Stimulated activated CD8-positive, alpha-beta memory T cell treated with anti-CD3 and anti-CD28 coated beads, Interleukin-4, amount 100 ng/mL, for 4 hours (primary cell): ENCODE measurements at places on chromosomes 5 and 9.

GRCh38 chr9:89716559-89716958 lies 111.7 kb downstream of the GADD45G start:
- no peak for DNase-seq

DNA sequence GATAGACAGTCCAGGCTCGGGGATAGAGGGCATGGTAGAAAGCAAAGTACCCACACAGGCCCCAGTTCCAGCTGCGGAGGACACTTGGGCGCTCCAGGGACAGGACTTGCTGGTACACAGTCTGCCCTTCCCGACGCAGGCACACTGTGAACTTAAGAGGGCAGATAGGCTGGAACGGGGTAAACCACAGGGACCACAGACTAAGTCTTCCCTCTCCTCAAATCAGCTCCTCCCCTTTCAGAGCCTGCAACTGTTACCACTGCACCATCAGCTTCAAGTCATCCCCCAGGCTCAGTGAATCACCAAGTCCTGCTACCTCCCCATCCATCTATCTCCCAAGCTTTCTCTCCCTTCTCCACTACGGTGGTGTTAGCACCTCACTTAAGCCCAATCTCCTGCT lies 7.3 kb downstream of the GBA2 start:
- DNase-seq: no peak

DNA sequence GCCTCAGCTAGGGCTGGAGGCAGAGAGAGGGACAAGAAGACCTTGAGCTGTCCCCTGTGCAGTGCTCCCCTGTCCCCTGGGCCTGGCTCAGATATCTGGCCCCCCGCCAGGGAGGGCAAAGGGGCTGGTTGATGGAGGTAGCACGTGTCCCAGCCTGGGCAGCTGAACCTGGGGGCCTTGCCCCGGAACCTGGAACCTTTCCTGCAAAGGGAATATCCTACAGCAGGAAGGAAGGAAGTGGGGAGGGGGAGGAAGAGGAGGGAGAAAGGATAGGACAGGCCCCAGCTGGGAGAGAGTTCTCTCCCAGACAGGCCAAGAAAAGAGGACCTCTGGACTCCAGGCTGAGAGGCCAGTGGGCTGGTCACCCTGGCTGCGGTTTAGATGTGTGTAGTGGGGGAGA lies 27.6 kb upstream of the PSD2 start:
- no peak for DNase-seq

DNA sequence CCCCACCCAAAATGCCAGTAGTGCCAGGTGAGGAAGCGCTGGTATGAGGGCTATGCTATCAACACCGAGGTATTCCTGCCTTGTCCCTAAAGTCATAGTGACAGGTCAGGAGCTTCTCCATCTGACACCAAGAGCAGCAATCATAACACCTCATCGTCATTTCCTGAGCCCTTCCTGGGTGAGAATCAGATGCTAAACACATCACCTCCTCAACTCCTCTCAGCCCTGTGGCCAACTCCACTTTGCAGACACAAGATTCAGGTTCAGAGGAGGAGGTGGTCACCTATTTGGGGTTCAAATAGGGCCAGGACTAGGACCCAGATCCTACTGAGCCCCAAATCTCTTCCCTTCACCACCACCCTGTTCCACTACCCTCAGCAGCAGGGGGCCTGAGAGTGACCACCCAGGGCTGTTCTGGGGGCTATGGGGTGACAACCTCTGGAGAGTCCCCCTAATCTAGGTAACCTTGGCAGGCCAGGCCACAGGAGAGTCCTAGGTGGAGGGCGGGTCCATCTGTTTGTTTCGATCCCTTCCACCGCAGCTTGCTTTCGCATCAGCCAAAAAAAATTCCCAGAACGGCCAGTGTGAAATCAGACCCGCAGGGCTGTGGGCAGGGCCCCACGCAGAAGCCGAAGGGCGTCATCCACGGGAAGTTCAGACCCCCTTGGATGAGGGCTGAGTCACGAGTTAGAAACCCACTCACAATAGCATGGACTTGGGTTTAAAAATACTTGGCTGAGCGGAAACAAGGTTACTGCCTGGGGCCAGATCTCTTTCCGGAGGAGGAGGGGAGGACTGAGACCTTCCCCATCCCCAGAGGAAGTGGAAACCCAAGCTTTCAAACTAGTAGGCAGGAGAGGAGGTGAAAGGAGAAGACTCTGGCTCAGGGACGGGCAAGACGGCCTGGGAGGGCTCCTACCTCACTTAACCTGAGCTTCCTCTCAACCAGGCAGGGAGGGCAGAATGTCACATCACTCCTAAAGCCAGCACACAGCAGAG lies 8.7 kb downstream of the STK10 start:
- no peak for DNase-seq

- DNase-seq: no peak
Observed at GRCh38 chr5:148902478-148902877, 76.1 kb downstream of the ADRB2 start.

- DNase-seq: no peak
Observed at GRCh38 chr9:15755660-15756059, 202.8 kb downstream of the CCDC171 start.

GRCh38 chr9:94554439-94555331 lies at the start of gene PCAT7:
Gene PCAT7, plus strand, starts transcription at chr9:94555083.
- no peak for DNase-seq

GRCh38 chr9:82988488-82988887 lies 74.5 kb downstream of the RASEF start:
- DNase-seq: no peak

- no peak for DNase-seq
Observed at GRCh38 chr9:91032121-91032531, 230.5 kb downstream of the SYK start.

DNA sequence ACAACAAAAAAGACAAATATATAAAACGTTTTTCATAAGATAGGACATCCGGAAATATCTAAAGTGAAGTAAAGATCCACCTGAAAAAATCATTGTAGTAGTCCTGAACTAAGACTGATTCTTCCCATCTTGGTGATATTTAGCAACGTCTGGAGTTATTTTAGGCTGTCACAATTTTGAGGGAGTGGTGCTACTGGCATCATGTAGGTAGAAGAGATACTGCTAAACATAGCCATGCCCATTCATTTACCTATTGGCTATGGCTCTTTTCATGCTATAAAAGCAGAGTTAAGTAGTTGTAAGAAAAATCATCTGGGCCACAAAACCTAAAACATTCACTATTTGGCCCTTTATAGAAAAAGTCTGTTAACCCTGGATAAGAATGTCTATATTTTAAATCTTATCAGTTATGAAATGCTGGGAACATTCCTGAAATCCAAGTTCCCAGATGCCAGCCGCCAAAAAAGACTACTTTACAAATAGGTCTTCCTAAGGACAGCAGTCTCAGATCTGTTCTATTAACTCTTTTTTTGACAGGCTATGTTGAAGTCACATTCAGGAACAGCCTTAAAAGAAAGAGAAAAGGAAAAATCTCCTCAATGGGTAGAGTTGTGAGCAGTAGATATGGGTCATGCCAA lies 27.0 kb downstream of the RAPGEF6 start:
- DNase-seq: no peak

- DNase-seq: no peak
Observed at GRCh38 chr5:137902408-137903133, 13.3 kb downstream of the PKD2L2 start.

DNA sequence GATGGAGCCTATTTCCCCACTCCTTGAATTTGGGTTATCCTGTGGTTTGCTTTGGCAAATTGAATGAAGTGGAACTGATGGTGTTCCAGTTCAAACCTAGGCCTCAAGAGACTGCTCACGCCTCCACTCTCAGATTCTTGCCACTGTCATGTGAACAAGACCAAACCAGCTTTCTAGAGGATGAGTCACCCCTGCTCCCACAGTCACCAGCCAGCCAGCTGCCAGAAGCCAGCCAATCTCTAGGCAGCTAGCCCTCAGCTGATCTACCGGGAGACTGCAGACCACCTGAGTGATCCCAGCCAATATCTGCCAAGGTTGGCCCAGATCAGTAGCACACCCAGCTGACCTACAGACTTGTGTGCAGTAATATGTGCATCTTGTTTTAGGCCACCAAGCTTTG lies 300.6 kb downstream of the TMEM38B start:
- no peak for DNase-seq

DNA sequence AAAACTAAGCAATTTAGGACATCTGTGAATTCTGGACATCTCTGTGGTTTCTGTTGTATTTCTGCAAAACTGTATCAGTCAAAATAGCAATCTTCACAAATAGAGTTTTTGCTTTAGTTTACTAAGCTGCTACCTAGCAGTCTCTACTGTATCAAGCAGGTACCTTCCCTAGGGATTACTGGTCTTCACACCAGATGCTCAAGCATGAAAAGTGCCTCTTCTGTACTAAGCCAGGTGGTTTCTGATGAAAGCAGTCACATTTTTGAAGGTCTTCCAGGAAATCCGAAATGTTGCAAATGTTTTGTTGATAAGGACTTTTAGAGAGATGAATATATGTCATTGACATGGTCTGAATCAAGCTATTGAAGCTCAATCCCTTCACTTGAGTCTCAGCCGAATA lies 540.0 kb downstream of the KCTD16 start:
- no peak for DNase-seq

DNA sequence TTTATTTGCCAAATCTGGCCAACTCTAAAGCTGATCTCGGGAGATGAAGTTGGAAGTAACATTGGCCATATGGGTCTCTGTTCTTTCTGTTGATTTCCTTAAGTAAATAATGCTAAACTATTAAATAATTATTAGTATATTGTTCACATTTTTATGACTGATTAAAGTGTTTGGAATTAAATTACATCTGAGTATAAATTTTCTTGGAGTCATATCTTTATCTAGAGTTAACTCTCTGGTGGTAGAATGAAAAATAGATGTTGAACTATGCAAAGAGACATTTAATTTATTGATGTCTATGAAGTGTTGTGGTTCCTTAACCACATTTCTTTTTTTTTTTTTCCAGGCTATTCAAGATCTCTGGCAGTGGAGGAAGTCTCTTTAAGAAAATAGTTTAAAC lies 9.3 kb upstream of the FGF18 start:
- no peak for DNase-seq

GRCh38 chr5:116469631-116470030 lies 105.0 kb downstream of the SEMA6A start:
- DNase-seq: no peak

DNA sequence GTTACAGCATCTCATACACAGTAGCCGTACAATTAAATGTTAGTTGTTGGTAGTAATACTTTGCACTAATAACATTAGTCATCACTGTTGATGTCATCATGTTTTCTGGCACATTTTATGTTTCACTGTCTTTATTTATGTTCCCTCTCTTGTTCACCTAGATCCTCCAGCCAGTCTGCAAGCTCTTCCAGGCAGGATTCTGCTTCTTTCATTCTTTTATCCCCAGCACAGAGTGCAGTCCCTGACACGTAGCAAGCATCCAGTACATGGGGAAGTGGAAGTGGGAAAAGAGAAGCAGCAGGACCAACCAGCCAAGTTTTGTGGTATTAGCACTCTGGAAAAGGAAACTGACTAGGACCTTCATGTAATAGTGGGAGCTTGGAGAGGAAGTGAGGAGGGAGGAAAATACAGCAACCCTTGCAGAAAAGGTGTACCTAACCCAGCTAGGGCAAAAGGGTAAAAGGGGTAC lies 89.7 kb upstream of the SLC44A1 start:
- DNase-seq: no peak

GRCh38 chr5:55363856-55364255 lies 56.1 kb downstream of the MTREX start:
- DNase-seq: no peak

GRCh38 chr9:111414406-111414805 lies 69.8 kb downstream of the ECPAS start:
- DNase-seq: no peak

DNA sequence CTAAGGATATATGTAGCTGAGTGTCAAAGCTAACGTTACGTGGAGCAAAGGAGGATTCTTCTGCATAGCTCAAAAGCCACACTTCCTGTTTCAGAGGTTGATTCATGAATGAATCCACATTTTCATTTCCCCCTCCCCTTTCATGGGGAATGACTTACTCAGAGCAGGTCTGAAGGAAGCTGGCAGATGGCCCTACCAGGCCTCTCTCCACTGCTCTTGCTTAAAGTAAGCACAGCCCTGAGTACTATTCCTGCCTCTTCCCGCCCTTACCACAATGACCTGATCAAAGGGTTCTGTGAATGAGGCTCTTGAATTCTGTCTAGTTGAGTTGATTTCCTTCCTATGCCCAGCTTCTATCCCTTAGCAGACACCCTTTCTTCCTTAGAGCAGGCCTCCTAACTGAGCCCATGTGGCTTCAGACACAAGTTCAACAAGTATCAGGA lies 6.3 kb downstream of the IGIP start:
- no peak for DNase-seq

GRCh38 chr5:142244440-142244839 lies 80.4 kb downstream of the SPRY4 start:
- DNase-seq: no peak

DNA sequence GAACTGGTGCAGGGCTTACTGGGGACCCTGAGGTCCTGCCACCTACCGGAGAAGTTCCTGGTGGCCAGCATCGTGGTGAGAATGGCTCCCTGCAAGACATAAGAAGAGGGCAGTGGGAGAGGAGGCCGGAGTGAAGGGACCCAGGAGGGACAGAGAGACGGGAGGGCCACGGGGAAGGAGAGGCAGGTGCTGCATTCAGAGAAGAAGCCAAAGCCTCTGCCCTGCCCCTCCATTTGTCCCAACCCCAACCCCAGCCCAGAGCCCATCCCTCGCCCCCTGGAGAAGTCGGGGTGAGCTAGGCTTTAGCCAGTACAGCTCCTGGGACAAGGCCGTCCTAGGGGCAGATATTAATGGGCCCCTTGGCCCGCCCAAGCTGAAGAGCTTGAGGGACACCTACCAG lies 41.8 kb downstream of the CAMK2A start:
- DNase-seq: no peak

GRCh38 chr5:112196584-112196983 lies 222.5 kb downstream of the EPB41L4A start:
- no peak for DNase-seq

- DNase-seq: no peak
Observed at GRCh38 chr9:118594428-118594827, 774.8 kb downstream of the BRINP1 start.

DNA sequence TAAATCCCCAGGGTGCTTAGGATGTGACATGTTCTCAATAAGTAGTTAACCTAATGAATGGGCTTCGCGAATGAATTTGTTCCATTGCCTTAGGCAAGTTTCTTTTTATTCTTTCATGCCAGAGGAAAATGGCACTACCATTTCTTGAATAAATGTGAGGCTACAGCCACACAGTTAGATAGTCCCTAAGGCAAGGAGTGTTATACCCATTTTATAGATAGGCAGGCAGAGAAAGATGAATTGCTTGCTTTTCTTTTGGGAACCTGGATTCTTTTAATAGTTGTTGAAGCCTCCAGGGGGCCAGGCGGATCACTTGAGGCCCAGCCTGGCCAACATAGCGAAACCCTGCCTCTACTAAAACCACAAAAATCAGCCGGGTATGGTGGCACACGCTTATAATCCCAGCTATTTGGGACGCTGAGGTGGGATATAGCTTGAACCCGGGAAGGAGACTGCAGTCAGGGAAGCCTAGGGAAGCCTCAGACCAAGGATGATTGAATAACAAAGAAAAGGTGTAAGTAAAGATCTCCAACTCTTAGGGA lies 943 bp downstream of the NOP16 start:
- no peak for DNase-seq

DNA sequence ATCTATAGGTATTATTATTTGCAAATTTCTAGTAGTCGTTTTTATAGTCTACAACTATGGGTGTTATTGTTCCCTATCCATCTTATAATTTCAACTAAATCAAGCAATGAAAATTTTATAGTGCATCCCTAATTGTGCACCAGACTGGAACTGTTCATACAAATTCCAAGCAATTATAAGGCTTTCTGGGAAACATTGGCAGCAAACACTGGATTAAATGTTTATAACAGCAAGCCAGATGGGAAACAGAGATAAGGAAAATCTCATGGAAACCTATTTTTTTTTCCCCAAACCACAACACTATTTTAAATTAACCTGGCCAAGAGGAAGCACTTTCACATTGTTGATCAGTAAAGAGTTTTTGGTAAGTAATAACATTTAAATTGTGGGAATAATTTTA lies 524.3 kb downstream of the RASEF start:
- no peak for DNase-seq
